ENCODE measurements at places on chromosomes 7 and 10. TPM values are rescaled to one million over a fixed set of nuclear protein-coding genes. Genes with fewer than 3 reads are reported as not detected.

UPK3BL2 gene
- total RNA-seq = 10.9 TPM

CTNNA3 gene
- 0.14 TPM for total RNA-seq

- no peak for DNase-seq
These were observed 167.4 kb upstream of the PRSS58 start for GRCh38 chr7:142425281-142425680.

DNA sequence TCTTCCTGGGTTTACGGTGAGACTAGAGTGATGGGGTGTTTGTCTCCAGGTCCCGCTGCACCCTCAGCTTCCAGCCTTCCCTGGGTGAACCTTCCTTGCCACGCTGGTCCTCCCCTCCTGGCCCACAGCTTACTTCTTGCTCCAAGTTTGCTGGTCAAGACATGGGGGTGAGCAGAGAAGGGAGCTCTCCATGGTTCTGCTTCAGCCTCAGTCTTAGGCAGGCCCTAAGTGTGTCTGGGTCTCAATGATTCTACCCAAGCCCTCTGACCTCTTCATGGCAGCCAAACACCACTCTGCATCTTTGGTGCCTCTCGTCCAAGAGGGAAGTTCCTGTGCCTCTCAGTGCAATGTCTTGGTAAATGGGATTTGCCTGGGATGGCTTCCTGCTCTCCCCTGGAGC is 356.5 kb upstream of the KLF6 start:
- DNase-seq = peak; percentile 32

- no peak for DNase-seq
These were observed 160.2 kb downstream of the DKK1 start for GRCh38 chr10:52474265-52474664.

CALML3 gene
- total RNA-seq = not detected

SLC26A3 gene
- 2.0 TPM for total RNA-seq

Data from stomach (tissue), 19 donors.